Foreskin fibroblast (primary cell): ENCODE measurements at places on chromosomes 6 and 20.

DNA sequence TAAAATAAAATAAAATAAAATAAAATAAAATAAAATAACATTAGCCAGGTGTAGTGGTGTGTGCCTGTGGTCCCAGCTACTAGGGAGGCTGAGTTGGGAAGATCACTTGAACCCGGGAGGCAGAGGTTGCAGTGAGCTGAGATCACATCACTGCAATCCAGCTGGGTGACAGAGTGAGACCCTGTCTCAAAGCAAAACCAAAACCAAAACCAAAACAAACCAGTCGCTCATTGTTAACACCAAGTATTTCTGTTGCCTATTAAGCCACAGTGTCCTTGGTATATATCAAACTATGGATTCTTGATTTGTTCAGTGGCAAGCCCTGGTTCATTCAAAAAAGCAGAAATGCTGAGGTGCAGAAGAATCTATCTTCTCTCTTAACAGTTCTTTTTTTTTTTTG lies 65.7 kb downstream of the PYGB start:
- no peak for DNase-seq

DNA sequence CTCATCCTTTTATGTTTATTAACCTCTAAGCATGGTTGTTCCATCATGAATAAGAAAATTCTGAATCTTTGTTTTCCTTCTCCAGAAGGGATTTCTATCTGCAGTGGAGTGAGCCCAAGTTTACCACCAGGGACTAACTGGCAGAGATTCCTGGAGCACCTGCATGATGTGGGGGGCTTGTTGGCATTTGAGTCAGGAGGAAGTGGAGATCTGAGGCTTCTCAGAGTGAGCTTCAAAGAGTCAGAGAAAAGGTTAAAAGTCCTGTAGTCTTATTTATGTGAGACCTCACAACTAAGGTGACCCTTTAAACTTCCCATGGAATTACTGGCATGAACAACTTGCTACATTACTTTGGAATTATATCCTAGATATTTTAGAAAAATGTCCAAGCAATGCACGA lies 138.1 kb upstream of the SLC24A3 start:
- DNase-seq = no peak

DNA sequence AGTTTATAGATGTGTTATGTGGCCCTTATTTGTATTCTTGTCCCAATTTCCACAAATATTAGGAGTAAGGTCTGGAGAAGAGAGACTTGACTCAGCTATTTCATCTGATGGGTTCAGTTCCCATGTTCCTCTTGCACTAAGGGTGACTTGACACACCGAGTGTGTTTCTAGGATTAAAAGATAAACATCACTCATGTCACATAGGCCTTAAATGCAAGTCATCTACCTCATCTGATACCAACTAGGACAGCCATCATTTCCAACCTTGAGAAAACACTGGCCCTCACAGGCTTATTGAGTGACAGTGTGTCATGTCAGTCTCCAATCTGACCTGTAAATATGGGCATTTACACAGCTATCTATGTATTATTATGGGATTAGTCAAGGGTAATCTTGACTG lies 53.0 kb upstream of the ADGRF5 start:
- DNase-seq = no peak

GRCh38 chr20:19826179-19826914 lies 68.3 kb downstream of the RIN2 start:
- no peak for DNase-seq

DNA sequence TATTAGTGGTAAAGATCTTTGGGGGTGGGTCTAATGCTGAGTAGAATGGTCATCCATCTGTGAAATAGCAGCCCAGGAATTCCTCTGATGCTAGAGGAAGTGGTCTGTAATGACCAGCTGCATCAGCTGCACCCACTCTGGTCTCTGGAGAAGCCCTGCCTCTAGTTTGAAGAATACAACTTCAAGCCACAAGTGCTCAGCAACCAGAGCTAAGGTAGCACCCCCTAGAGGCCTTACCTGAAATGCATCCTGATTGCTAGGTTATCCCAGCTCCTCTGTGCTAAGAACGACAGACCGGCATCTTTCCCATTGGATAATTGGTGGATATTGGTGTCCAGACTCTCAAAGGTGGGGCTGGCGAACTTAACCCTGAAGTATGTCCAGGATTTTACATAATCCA lies 58.2 kb downstream of the DNAH8 start:
- no peak for DNase-seq

DNA sequence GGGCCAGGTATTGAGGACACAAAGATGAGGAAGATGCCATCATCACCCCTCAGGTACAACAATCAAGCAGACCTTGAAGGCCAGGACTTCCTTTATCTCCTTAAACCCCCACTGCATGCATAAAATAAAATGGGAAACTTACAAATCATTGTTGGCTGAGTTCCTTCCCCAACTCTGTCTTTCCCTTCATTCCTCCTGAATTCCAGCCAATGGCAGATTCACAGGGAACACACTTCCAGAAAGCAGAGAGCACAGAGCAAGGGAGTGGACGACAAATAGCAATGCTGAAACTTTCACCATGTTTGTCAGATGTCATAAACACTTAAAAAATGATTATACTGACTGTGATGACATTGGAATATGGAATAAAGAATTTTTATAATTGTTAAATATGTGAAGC lies 37.3 kb upstream of the NXT1 start:
- DNase-seq = no peak

- no peak for DNase-seq
Observed at GRCh38 chr20:46967646-46968045, 73.0 kb downstream of the EYA2 start.

DNA sequence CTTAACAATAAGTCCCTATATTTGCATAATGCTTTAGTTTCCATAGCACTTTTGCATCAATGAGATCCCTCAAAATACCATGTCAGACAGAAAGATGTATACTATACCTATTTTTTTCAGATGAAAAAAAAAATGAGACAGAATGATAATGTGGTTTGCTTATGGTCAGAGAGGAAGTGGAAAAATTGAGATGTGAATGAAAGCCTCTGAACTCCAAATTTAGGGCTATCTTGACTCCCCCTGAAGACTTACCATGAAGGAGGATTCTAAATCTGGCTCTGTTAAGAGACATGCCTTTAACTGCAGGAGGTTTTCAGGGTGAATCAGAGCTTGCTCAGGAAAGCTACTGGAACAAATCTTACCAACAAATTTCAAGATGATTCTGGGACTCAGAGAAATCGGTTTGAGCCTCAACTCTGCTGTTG lies 176.2 kb downstream of the ISM1 start:
- DNase-seq = peak; percentile 62
